NCI-H446 treated with DMSO at 0.1 percent for 48 hours (cell line): ENCODE measurements at places on chromosomes 13 and 19.

DNA sequence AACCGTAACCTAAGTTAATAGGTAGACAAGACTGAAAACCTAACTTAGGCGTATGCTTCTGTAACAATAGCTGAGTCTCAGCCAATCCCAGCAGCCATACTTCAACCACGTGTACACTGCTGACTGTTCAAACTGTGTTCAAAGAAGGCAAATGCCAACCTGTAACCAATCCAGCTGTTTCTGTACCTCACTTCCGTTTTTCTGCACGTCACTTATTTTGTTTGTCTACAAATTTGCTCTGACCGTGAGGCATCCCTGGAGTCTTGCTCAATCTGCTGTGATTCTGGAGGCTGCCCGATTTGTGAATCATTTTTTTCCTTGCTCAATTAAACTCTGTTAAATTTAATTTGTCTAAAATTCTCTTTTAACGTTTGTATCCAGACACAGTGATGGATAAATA lies 59.2 kb downstream of the EDNRB start:
- DNase-seq: no peak

DNA sequence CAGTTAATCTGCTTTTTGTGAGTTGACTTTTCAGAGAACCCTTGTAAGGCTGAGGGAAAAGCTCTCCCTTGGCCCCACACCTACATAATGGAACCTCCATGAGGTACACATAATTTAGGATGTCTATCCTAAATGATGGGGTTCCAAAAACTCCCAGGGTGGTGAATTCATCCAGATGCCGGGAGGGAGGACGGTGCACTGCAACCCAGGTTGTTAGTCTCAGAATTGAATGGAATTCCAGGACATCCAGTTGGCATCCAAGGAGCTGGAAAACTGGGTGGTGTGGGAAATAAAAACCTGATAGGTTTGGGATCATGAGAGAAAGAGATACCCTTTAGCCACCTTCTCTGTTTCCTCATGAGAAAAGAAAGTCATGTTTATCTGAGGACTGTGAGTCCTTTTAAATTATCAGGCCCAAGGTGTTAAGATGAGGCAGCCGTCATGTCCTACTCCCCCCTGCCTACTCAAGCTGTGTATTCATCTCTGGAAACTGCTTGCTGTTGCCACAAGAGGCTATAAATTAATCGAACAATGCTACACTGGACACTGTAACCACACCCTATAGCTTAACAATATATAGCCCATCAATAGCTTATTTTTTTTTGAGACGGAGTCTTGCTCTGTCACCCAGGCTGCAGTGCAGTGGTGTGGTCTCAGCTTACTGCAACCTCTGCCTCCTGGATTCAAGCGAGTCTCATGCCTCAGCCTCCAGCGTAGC lies 49.5 kb downstream of the C13orf46 start:
- no peak for DNase-seq

- DNase-seq: peak; percentile 49
These were observed 564.1 kb downstream of the PCDH9 start for GRCh38 chr13:66665991-66666390.

DNA sequence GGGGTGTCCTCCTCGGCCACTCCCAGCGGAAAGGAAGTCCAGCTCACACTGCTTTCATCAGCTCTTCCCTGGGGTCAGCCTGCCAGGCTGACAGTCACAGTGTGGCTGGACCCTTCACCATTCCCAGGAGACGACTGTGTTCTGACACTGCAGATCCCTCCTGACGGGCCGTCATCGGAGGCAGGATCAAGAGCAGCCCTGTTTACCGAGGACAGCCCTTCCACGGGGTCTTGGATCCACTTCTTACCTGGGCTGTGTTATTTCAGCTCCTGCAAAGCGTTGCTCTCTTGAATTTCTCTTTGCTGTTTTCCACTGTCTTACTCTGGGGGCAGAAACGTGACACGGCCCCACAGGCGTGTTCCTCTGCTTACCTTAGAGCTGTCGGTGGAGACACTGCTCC lies 149.9 kb upstream of the SOX1 start:
- DNase-seq: no peak

DNA sequence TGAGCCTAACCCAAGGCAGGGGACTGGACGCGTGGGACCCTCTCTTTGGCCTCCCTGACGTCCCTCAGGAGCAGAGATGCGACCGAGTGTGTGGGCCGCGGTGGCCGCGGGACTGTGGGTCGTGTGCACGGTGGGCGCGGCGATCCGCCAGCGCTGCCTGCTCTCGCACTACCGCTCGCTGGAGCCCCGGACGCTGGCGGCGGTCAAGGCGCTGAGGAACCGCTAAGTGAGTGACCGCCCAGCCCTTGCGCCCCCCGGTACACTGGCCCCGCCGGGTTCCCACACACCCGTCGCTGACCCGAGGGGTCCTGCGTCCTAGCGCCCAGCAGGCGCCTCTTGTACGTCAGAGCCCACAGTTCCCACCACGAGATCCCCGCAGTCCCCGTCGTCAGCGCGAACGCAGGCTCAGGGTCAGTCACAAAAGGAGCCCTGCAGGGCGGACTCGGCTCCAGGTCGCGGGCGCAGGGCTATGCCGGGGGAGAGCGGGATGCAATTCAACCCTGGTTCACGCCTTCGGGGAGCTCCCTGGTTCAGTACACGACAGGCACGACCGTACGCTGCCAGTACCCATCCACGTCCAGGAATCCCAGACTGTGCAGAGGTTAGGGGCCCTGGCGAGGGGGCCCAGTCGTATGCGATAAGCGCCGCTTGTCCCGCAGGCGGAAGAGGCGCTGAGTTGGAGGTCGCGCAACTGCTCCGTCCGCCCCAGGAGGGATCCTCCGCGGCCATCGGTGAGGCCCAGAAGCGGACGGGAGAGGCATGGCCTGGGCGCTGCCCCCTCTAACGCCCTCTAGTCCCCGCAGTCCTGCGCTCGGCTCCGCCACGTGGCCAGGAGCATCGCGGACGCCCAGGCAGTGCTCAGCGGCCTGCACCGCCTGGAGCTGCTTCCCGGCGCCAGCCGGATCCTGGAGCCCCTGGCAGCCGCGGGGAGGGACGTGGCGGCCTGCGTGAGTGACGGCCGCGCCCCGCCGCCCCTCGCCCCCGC lies 3.6 kb upstream of the IFNL2 start:
- no peak for DNase-seq

- peak; percentile 71 for DNase-seq
These were observed 151.1 kb downstream of the SIPA1L3 start for GRCh38 chr19:38057959-38058690.

- no peak for DNase-seq
These were observed 79.5 kb downstream of the MYO16 start for GRCh38 chr13:108708921-108709320.

- DNase-seq: no peak
These were observed 766.4 kb downstream of the UQCRFS1 start for GRCh38 chr19:28446511-28446910.

GRCh38 chr19:18023622-18024251 lies 15.8 kb downstream of the ARRDC2 start:
- no peak for DNase-seq

- no peak for DNase-seq
These were observed 549.0 kb upstream of the GPC6 start for GRCh38 chr13:92677571-92677970.
